Right kidney (tissue), 9 donors: ENCODE measurements at places on chromosomes 6 and 20.

DNA sequence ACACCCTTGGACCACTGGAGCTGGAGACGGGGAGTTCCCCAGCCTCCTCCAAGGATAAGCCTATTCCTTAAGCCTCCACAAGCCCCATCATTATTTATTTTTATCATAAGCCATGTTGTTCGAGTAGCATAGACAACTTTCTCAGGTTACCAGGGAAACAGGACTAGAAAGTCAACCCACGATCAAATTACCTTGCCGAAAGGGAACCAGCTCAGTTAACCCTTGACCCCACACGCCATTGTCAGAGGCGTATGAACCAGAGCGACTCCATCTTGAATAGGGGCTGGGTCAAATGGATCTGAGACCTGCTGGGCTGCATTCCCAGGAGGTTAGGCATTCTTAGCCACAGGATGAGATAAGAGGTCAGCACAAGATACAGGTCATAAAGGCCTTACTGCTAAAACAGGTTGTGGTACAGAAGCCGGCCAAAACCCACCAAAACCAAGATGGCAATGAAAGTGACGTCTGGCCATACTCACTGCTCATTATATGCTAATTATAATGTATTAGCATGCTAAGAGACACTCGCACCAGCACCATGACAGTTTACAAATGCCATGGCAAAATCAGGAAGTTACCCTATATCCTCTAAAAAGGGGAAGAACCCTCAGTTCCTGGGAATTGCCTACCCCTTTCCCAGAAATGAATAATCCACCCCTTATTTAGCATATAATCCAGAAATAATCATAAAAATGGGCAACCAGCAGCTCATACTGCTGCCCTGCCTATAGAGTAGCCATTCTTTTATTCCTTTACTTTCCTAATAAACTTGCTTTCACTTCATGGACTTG lies 22.4 kb downstream of the SYNJ2 start:
- no peak for DNase-seq

- DNase-seq = no peak
These were observed 131.7 kb upstream of the MAP3K4 start for GRCh38 chr6:160859822-160860221.

DNA sequence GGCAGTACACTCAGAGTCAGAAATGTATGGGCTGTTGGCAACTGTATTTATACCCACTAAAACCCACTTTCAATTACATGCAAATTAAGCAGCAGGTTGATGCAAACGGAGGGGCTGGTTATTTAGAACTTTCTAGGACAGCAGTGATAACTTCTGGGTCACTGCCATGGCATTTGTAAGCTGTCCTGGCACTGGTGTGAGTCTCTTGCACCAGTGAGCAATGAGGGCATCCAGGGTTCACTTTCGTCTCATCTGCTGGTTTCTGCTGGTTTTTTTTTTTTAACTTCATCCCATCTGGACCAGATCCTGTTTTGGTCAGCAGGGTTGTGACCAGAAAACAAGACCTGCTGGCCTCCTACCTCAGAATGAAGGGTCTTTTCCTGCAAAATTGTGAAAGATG lies 49.2 kb downstream of the CDH26 start:
- DNase-seq = no peak

- DNase-seq = no peak
These were observed 116.3 kb downstream of the PCSK2 start for GRCh38 chr20:17343091-17343490.

DNA sequence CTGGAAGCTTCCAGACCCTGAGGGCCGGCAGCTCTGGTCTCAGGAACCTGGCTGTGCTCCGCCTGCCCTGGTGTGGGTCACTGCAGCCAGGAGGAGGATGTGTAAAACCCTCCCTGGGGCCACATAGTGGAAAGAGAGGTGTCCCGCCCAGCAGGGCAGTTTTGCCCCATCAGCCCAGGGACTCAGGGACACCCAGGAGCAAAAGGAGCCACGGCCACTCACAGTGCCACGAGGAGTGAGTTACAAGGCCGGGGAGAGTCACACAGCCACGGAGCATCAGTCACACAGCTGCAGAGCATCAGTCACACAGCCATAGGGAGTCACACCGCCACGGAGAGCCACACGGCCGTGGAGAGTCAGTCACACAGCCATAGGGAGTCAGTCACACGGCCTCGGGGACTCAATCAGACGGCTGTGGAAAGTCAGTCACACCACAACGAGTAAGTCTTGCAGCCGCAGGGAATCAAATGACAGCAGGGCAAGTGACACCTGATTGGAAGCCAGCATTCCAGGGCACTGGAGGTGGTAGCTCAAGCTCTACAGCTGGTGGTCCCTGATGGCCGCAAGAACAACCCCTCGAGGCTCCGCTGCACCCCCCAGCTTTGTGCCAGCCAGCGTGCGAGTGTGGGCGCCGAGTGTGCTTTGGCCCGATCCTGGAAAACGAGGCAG lies 60.9 kb downstream of the DLL1 start:
- DNase-seq = no peak

DNA sequence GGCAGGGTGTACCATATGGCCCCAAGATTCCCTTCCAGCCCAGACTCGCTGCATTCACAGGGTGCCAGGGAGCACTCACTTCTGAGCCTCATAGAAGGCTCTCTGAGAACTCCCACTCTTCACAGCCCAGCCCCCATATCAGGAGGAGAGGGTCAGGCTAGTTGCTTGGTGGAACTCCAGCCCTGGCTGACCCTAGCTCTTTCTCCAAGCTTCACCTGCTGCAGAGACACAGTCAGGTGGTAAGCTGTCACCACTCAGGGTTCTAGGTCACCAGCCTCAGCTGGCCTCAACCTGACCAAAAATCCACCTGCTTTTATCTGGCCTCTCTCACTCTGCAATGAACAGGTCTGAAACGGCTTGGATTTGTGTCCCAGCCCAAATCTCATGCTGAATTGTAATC lies 162.7 kb upstream of the MLN start:
- DNase-seq = no peak

DNA sequence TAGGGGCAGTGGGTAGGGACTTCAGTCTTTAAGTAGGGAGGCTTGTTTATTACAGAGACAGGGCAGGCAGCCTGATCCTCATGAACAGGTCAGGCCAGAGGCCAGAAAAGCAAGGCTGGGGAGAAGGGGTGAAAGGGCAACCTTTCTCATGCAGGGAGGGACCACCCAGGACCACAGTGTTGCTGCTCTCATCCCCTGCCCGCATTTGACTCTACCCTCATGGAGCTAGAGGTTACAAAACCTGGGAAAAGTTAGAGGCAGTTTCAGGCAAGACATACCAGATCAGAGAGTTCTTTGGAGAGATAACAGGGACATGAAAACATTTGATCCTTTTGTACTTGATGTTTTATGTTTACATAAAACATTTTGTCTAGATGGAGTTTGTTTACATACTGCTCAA lies 38.1 kb downstream of the MDGA1 start:
- DNase-seq = no peak

GRCh38 chr20:19336631-19337030 lies 124.2 kb downstream of the SLC24A3 start:
- DNase-seq = no peak

DNA sequence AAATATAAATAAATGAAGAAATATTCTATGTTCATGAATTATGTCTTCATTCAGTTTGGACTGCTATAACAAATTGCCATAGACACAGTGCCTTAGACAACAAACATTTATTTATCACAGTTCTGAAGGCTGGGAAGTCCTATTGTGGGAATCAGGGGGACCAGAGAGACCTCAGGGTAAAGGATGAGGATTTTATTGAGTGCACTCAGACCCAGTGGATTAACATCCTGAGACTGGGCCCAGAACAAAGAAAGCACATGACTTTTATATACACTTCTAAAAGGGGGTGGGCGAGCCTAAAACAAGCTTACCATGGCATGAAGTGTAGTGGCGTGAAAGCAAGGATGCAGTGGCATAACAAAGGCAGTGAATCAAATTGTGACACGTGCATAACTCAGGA lies 26.9 kb upstream of the CBLN4 start:
- no peak for DNase-seq

- DNase-seq = no peak
These were observed 122.8 kb downstream of the TASP1 start for GRCh38 chr20:13515796-13516558.

GRCh38 chr6:98576791-98577190 lies 257.6 kb upstream of the POU3F2 start:
- no peak for DNase-seq

DNA sequence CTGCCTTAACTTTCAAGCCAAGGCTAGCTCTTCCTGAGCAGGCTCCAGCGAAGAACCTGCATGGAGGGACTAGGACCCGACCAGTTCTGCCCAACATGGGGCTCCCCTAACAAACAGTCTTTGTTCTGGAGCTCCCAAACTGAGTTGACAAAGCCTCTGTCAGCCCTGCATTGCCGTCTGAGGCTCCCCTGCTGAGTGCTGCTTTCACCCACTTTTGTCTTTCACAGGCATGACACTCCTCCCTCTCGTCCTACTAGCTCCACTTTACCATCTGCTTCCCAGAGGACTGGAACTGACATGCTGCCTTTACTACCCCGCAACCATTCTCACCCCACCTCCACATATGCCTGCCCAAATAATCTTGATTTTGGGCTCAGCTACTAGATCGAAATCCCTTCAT lies 45.1 kb upstream of the B4GALT5 start:
- no peak for DNase-seq

GRCh38 chr6:3377536-3378397 lies 79.1 kb downstream of the SLC22A23 start:
- DNase-seq = no peak

- DNase-seq = peak; percentile 45
These were observed 47.1 kb downstream of the MCUR1 start for GRCh38 chr6:13767121-13767808.

GRCh38 chr6:11798538-11798937 lies 19.9 kb upstream of the ADTRP start:
- DNase-seq = no peak

DNA sequence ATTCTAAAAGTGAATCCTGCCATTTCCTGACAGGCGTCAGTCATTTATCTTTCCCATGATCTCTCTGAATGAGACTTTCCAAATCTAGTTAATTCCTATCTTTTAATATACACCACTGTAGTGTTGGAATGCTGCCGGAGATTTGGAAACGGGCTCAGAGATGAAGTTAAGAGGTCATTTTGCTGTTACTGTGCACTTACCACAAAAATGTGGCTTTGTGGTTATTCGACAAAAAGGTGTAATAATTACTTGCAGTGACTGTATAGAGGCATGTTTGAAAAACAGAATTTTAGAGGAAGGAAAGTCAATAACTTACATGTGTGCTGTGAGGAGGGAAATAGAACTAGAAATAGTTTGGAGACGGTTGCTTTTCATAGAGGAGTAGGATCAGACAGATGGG lies 460.2 kb upstream of the BTBD3 start:
- DNase-seq = no peak

GRCh38 chr20:62808211-62808865 lies 3.7 kb downstream of the OGFR start:
- no peak for DNase-seq

DNA sequence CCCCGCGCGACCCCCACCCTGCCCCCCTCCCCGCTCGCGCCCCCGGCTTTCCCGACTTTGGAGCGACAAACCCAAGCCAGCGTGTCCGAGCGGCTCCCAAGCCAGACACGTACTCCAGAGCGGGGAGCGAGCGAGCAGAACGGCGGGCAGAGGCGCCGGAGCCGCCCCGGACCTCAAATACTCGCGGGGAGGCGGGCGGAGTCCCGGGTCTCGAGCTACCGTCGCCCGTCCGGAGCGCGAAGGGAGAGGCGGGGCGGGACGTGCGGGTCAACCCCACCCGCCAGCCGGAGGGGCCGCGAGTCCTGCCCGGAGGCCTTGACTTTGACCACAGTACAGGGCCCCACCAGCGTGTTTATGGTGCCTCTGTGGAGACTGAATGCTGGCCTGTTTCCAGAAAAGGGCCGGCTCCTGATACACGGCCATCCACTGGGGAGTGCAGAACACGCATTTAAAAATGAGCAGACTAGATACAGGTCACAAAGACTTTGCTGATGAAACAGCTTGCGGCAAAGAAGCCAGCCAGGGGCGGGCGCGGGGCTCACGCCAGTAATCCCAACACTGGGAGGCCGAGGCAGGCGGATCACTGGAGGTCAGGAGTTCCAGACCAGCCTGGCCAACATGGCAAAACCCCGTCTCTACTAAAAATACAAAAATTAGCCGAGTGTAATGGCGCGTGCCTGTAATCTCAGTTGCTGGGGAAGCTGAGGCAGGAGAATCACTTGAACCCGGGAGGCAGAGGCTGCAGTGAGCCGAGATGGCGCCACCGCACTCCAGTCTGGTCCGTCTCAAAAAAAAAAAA lies at the start of gene SERPINB6:
TSS of gene SERPINB6 (minus strand) at position 148 of the 799 bp plus-strand sequence. CDS start 12,235 bp downstream, outside the sequence.
- DNase-seq = peak; percentile 91

DNA sequence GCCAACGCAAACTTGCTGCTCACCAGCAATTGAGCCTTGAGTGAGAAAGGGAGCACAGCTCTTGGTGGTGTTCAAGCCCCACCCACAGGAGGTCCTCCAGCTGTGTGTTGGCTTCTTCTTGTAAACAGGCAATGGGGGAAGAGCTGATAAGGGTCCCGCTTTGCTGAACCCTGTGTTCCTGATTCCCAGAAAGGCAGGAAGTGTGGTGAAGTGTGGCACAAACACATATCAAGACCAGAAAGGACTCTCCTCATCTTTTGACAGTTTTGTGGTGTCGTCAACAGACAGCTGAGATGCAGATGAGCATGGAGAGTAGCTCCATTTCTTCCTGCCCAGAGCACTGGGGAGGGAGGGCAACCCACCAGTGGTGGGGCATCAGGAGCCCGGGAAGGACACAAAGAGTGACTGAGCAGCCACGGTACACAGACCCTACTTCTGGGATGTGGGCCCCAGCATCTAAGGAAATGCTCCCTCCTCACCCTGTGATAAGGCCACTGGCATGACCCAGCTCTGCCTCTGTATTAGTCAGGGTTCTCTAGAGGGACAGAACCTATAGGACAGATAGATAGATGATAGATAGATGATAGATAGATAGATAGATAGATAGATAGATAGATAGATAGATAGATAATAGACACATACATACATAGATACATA lies 188.9 kb upstream of the TAB2 start:
- no peak for DNase-seq

GRCh38 chr6:145544514-145544913 lies 190.8 kb downstream of the EPM2A start:
- no peak for DNase-seq

GRCh38 chr6:81613606-81614005 lies 138.9 kb downstream of the TENT5A start:
- DNase-seq = no peak
